ENCODE measurements at places on chromosomes 3 and 15. TPM values are rescaled to one million over a fixed set of nuclear protein-coding genes. Genes with fewer than 3 reads are reported as not detected.

Gene A4GNT
- not detected for total RNA-seq

Gene CLDN16
- 0.11 TPM for total RNA-seq

Gene C3orf70
- total RNA-seq, result 3.0 TPM

Gene WDR82
- total RNA-seq, result 105 TPM

Gene FANCD2OS
- not detected for total RNA-seq

Gene LHFPL4
- total RNA-seq, result not detected

Gene CERS3
- not detected for total RNA-seq

Gene RTP3
- total RNA-seq, result not detected

Gene DPPA2
- 1.4 TPM for total RNA-seq

Gene GRAMD2A
- 2.0 TPM for total RNA-seq
